ENCODE measurements at places on chromosomes 12 and 14.
A peak's percentile ranks its signal among the peaks of the same experiment; 100 is the strongest.

GRCh38 chr12:25502118-25502517 is 51.0 kb downstream of the LMNTD1 start:
- DNase-seq = no peak

DNA sequence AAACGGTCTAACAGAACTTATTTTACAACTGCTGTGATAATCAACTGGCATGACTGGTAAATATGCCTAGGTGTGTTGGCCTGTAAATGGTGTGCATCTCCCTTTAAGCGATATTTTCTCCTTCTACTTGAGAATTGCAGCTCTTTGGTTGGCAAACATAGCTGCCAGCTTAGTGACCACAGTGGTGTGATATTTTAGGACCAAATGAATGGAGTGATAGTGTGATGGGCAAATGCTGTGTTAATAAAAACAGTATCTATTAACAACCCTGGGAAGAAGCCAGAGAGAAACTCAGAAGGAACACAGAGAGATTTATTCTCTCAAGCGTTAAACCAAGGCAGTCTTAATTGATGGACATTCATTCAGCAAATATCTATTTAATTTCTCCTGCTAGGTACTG is 278.4 kb downstream of the AACS start:
- DNase-seq = no peak

GRCh38 chr12:132352896-132353800 is 23.8 kb upstream of the GALNT9 start:
- no peak for DNase-seq

GRCh38 chr12:18054925-18055619 is 34.9 kb downstream of the RERGL start:
- no peak for DNase-seq

- no peak for DNase-seq
Observed at GRCh38 chr12:1993871-1994371, 10.3 kb downstream of the DCP1B start.

GRCh38 chr12:72075401-72075800 is 136.8 kb downstream of the TPH2 start:
- no peak for DNase-seq

GRCh38 chr12:110279566-110280375 is 1.3 kb upstream of the ATP2A2 start:
- DNase-seq = no peak

GRCh38 chr12:124273630-124274029 is 21.3 kb upstream of the RFLNA start:
- no peak for DNase-seq

DNA sequence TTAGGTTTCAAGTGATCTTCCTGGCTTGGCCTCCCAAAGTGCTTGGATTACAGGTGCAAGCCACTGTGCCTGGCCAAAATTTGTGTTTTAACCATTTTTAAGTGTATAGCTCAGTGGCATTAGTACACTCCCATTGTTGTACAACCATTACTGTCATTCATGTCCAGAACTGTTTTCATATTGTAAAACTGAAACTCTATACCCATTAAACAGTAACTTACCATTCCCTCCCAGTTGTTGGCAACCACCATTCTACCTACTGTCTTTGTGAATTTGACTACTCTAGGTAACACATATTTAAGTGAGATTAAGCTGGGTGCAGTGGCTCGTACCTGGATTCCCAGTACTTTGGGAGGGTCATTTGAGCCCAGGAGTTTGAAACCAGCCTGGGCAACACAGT is 67.3 kb upstream of the KCNH3 start:
- DNase-seq = no peak

GRCh38 chr12:47889040-47889439 is 15.8 kb downstream of the VDR start:
- no peak for DNase-seq

DNA sequence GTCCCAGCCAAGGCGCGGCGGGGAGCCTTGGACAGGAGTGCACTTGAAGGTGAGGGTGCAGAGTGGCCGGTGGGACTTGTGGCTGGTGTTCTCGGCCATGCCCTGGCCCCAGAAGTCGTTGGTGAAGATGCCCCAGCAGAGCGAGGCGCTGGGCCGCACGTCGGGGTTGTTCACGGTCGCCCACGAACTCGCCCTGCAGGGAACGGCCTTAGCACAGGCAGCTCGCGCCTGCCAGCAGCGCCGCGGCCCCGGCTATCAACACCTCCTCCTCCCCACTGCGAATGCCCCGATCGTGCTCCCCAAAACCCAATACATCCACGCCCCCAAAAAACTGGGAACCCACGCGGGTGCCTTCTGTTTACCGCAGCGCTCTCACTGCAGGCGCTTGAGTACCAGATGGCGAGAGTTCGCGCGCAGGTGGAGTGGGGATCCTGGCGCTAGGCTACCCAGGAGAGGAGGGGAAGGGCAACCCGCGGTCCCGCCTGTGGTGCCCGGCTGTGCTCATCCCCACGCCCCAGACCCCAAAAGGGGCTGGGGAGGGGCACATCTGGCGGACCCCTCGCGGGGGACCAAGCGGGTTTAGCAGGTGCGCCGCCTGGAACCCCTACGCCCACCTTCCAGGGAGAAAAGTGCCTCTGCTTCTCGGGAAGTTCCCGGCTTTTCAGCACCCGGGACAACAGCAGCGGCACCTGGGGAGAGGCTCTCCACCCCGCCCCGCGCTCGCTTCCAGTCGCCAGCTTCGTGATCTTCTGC is 386.3 kb upstream of the TMTC1 start:
- no peak for DNase-seq

GRCh38 chr12:47207340-47207717 is 127.6 kb upstream of the AMIGO2 start:
- no peak for DNase-seq

DNA sequence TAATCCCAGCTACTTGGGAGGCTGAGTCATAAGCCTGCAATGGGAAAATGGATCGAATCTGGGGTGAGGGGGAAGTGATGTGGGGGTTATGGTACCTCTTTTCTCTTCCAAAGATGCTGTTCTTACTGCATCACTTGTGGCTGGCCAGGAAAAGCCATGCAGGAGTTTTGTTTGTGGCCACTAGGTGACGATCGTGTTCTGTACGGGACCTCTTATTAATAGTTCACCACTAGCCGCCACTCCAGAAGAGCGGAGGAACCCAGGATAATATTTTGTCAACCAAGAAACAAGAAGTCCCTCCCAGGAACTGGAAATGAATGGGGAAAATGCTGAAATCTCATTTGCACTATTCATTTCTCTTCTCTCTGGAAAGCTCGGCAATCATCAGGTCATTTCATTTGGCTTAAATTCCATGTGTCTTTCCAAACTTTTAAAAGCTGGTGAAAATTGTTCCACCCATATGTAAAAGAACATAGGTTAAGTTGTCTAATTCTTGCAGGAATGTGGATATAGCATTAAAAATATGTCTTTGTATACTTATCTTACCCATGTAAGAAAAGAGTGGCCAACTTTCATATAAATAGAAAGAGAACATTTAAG is 8.9 kb downstream of the GPR65 start:
- DNase-seq = no peak

- DNase-seq = peak; percentile 49
Observed at GRCh38 chr14:73741386-73741875, 27.2 kb upstream of the PNMA1 start.

DNA sequence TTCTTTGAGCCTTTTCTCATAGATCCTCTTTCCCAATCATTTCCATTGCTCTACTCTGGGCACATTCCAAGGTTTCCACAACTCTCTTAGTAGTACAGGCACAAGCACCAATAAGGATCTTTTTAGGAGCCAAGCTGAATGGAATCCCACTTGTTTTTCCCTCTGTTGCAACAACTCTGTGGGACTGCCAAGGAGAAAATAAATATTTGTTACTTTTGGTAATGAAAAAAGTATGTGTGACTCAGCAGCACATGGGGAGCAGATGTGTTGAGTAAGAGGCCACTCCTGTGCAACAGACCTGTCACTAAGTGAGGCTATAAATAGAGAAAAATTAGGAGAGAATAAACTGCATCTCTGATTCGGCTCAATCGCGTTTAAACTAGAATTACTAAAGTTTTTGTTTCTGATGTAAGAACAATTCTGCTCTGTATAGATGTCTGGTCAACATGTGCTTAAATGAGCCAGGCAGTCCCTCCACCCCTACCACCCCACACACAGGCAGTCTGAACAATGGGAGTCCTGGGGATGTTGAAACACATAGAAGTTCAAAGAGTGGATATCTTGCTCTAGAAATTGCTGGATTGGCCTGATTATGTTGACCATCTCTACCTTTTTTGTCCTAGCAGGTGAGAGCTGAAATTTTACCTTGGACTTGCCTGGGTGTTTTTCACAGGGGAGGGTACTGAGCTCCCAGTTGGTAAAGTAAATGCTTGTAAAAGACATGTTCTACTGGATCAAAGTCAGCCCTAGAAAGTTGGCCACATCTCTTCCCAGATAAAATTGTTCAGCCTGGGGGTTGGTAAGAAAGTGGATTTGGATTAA is 244.3 kb upstream of the NOVA1 start:
- no peak for DNase-seq

- no peak for DNase-seq
Observed at GRCh38 chr12:132925597-132926414, 30.3 kb downstream of the ZNF605 start.

DNA sequence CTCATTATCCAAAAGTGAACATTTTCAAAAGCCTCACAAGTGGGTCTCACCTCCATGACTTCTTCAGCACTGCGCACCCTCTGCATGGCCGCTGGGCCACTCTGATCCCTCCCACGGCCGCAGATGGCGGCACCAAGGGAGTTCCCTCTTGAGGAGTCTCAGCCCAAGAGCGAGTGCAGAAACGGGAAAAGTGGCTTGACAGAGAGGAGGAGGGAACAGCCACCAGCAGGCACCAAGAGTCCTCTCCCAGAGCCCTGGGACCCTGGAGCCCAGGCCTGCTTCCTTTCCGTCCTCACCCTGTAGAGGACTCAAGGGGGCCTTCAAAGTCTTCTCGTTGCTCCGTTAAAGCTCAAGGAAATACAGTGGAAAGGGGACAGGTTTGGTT is 230.2 kb upstream of the DIO3 start:
- no peak for DNase-seq

DNA sequence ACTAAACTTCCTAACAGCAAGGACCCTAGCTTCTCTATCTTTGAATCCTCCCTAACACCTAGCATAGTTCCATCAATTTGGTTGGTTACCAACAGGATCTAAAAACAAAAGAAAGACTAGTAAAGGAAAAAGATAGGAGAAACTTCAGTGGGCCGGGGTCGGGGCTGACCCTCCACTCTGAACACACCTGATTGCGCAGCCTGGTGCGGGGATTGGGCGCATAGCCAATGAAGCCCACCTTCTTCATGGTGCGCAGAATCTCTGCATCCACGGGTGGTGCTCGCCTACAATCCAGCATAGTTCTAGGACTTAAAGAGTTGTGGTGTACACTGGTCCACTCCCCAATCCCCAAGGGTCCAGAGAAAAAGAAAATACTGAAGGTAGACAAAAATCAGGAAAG is 7.7 kb downstream of the PAN2 start:
- no peak for DNase-seq

GRCh38 chr12:27610374-27610773 is 85.9 kb upstream of the REP15 start:
- DNase-seq = no peak

DNA sequence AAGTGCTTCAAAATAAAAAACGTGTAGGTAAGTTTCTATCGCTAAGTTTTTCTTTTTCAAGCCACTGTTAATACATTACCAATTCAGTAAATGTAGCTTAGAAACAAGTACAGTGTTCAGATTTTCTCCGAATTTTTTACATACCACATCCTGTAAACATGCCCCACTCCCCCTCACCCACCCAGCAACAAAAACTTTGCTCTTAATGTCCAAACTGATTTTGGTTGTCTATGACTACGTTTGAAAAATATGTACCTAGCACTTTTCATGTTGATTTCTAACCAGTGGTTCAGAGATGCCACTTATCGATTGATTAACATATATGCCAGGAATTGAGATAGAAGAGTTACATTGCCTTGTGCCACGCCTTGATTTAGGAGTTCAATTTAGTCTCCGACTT is 663 bp upstream of the LIN7A start:
- DNase-seq = no peak

DNA sequence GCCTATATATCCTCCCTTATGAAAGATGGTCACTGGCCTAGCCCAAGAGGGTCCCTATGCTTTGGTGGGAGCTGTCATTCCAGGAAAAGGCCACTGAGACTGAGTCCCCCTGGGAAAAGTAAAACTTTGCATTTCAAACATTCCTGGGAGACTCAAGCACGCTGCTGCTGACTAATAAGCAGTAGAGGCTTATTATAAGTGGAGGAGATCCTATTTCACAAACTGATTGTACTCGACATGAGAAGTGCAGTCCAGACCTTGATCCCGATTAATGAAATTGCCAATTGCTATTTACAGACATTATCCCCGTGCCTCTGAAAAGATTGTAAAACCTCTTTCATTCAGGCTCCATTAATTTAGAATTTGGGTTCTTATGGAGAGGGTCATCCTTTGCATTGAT is 96.6 kb downstream of the EMP1 start:
- DNase-seq = no peak

DNA sequence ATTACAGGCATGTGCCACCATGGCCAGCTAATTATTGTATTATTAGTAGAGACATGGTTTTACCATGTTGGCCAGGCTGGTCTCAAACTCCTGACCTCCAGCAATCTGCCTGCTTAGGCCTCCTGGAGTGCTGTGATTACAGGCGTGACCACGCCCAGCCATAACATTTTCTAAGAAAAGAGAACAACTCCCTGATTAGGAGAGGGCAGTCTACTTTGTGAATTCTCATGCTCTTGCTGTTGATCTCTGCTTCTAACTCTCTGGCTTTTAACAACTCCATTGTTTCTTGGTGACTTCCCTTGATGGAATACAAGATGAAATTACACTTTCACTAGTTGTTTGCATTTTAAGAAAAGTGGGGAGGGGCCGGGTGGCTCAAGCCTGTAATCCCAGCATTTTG is 33.6 kb downstream of the SSH1 start:
- DNase-seq = no peak

GRCh38 chr14:83208341-83208740 is 1674.7 kb upstream of the SEL1L start:
- DNase-seq = no peak

- DNase-seq = no peak
Observed at GRCh38 chr12:2287151-2287550, 234.4 kb downstream of the CACNA1C start.

DNA sequence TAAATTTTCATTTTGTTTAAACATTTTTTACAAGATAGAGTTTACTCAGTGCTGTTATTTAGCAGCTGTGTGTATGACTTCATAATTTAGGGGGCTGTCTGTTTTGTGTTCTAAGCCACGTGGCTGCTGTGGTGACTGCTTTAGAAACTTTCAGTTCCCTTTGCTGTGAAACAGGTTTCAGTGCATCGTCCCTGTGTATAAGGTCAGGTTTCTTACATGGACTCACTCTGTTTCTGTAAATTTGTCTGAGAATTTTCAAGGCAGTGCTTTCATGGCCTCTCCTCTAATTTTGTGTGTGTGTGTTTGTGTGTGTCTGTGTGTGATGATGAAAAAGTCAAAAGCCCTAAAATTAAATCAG is 32.4 kb downstream of the BICD1 start:
- DNase-seq = no peak

DNA sequence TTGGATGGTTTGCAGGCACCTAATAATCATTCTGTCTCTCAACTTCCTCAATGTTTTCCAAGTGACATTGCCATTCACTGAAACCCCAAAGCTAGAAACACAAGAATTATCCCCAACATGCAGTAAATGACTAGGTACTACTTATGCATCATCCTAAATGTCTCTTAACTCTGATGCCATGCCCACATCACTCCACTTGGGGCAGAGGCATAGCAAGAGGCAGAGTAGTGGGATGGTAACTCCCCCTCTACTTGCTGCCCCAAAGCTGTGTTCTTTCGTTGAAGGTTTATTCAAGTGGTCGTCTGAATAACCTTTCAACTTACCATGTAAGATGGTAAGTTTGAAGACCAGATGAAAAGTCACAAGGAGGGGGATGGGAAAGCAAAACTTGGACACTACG is 77.9 kb upstream of the SOX5 start:
- no peak for DNase-seq

- DNase-seq = no peak
Observed at GRCh38 chr14:77620222-77620870, 3.9 kb upstream of the SPTLC2 start.
